ENCODE measurements at places on chromosomes 7 and 10. TPM values are rescaled to one million over a fixed set of nuclear protein-coding genes. Genes with fewer than 3 reads are reported as not detected.

The OPN4 gene
- total RNA-seq: not detected

The CLCN1 gene
- not detected for total RNA-seq

The CTBP2 gene
- 1.5 TPM for total RNA-seq

The GATA3 gene
- total RNA-seq: 91.9 TPM

The CPXM2 gene
- total RNA-seq: 0.18 TPM

The OGDHL gene
- not detected for total RNA-seq

The LIPN gene
- total RNA-seq: not detected

The SYT15B gene
- total RNA-seq: 0.23 TPM

The MACC1 gene
- total RNA-seq: 0.65 TPM

The OR2A5 gene
- total RNA-seq: not detected

The SMURF1 gene
- total RNA-seq: 30.8 TPM

The C10orf67 gene
- not detected for total RNA-seq

The LIPM gene
- not detected for total RNA-seq

The SFRP5 gene
- total RNA-seq: not detected

The CEP55 gene
- 0.63 TPM for total RNA-seq

The MUC12 gene
- total RNA-seq: 1.1 TPM

The COX19 gene
- 40.1 TPM for total RNA-seq

The GTPBP10 gene
- 15.4 TPM for total RNA-seq

The TMEM225B gene
- total RNA-seq: 1.4 TPM

The SLC39A12 gene
- not detected for total RNA-seq

The DENND2A gene
- not detected for total RNA-seq

The OR2A42 gene
- not detected for total RNA-seq

The AKR1D1 gene
- not detected for total RNA-seq

The MXI1 gene
- total RNA-seq: 43.2 TPM

Data from T-helper 17 cell (primary cell).